ENCODE measurements at places on chromosomes 1 and 21.

- DNase-seq, result no peak
These were observed 3.7 kb downstream of the NES start for GRCh38 chr1:156673387-156674121.

DNA sequence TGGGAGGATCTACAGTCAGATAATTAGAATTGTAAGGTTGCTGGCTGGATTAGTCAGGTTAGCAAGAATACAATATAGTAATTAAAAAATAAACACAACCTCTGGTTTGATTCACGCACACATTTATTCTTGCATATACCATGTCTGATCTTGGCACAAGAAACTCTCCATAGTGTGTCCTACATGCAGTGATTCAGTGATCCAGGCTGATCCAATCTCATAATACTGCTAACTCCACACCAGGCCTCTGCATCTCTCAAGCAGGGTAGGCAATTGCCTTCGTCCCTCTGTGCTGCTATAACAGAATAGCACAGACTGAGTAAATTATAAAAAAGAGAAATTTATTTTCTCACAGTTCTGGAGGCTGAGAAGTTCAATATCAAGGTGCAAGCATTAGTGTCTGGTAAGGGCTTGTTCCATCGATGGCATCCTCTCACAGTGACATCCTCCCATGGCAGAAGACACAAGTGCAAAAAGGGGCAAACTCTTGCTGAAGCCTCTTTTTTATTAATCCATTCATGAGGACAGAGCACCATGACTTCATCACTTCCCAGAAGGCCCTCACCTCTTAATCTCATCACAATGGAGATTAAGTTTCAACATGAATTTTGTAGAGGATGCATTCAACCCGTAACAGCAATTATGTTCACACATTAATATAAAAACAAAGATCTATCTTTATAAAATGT lies 741.0 kb upstream of the NCAM2 start:
- DNase-seq, result no peak

- no peak for DNase-seq
These were observed 54.5 kb upstream of the SCCPDH start for GRCh38 chr1:246669659-246670058.

DNA sequence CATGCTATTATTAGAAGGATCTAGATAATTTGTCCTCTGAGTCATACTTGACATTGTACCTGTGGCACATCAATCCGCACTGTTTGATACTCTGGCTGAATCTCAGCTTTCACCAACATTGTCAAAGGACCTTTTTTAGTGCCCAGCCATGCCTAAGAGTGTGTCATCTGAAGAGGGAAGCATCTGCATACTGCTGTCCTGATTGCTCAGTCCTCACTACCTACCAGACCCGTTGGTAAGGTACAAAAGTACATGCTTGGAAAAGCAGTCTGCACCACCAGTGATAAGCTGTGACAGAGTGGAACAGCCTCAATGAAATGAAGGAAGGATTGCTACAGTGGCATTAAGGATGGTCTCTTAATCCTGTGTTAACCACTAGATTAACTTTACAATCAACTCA lies 17.1 kb downstream of the SYNC start:
- DNase-seq, result no peak

- no peak for DNase-seq
These were observed 51.7 kb downstream of the COL24A1 start for GRCh38 chr1:86104606-86105532.

GRCh38 chr1:151547119-151547899 lies 7.2 kb downstream of the TUFT1 start:
- DNase-seq, result no peak

Data from T-helper 22 cell (primary cell).